ENCODE measurements at places on chromosomes 5 and 9.
A peak's percentile ranks its signal among the peaks of the same experiment; 100 is the strongest.

- peak; percentile 44 for DNase-seq
These were observed 126.0 kb downstream of the STK32A start for GRCh38 chr5:147360816-147361215.

GRCh38 chr5:170425731-170426130 is 36.6 kb upstream of the KCNMB1 start:
- DNase-seq: no peak

DNA sequence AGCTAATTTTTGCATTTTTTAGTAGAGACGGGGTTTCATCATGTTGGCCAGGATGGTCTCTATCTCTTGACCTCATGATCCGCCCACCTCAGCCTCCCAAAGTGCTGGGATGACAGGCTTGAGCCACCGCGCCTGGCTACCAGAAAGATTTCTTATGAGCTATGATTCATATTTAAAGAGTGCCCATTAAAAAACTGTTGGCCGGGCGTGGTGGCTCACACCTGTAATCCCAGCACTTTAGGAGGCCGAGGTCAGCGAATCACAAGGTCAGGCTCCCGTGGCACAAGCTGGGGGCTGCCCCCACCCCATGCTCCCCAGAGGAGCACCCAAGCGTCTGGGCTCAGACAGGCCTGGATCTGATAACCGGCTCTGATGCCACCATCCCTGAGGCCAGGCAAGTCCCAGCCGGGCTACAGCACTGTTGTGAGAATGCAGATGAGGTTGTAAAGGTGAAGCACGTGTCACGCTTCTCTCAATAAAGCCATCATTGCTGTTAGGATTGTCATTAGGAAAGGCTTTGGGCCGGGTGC is 13.9 kb downstream of the QRFP start:
- no peak for DNase-seq

DNA sequence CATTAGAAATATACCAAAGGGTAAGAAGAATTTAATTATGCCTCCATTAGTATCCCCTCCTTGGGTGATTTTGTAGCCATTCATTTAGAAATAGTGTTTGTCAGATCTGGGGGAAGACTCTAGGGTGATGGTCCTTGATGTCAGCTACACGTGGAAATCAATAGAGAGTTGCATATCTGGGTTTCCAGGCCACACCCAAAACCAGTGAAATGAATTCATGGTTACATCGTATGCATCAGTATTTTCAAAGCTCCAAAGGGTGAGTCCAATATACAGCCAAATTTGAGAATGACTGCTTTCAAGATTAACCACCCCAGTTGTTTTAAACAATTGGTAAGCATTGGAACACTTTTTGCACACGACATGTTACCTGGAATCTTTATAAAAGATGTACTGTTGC is 173.4 kb upstream of the SGCD start:
- no peak for DNase-seq

GRCh38 chr9:120351106-120351505 is 228.9 kb downstream of the CDK5RAP2 start:
- no peak for DNase-seq

Measured in NCI-H2171 treated with DMSO at 0.1 percent for 48 hours (cell line).